ENCODE measurements at places on chromosomes 3 and 15.

DNA sequence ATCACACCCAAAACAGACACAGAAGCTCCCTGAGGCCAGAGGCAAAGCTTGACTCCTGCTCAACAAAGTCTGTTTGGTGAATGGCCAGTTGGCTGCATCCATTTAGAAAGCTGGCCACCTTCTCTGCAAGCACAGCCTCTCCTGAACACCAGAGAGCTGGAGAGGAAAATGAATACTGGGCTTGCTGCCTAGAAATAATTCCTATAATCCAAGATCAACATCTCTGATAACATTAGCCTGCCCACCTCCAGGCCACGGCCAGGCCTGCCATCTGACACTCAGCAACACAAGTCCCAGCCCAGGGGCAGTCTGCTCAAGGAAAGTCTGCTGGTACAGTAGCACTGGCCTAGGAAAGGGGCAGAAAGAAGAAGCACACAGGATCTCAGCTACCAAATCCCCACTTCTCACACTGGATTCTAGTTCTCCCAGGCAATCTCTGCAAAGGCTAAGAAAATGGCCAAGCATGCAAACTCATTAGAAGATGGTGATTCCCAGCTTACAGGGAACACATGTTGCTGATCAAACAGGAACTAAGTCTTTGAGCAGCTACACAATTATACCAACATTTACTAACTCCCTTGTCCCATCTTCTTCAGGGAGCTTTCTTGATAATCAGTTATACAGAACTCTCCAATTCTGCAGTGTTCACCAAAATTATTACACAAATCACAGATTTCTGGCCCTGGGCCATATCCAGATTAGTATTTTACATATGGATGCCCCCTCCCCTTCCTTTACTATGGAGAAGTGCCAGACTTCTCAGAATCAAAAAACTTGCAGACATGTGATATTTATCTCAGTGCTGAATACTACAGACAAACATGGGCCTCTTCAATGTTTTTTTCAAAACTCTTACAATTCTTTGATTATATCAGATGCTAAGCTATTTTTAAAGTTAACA is 9.9 kb downstream of the TBC1D2B start:
- no peak for DNase-seq

DNA sequence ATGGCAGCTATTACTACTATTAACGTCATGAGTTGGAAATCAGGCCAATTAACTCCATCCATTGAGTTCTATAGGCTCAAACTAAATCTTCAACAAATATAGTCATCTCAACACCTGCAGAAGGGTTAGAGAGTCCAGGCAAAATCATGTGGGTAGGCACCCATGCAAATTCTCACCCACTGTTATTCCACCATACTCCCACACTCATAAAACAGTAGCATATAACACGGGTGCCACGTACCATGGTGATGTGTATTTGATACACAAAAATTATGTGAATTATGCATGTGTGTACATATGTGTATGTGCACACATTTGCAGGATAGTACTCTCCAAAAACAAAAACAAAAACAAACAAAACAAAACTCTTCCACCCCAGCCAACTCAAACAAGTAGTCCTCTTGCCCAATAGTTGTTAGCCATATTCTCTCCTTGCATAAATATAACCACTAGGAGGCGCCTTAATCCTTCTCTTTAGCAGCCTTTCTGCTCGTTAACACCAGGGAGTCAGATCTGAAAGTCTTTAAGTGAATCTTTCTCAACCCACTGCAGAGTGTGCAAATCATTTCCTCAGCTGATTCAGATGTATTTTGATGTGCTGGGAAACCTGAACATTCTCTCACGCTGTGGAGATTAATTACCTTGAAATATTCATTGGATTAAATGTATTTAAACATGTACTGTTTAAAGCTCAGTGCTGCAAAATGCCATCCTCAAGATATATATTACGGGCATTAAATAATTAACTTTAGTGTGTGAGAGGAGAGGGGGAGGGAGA is 38.0 kb upstream of the COPB2 start:
- peak; percentile 85 for DNase-seq

DNA sequence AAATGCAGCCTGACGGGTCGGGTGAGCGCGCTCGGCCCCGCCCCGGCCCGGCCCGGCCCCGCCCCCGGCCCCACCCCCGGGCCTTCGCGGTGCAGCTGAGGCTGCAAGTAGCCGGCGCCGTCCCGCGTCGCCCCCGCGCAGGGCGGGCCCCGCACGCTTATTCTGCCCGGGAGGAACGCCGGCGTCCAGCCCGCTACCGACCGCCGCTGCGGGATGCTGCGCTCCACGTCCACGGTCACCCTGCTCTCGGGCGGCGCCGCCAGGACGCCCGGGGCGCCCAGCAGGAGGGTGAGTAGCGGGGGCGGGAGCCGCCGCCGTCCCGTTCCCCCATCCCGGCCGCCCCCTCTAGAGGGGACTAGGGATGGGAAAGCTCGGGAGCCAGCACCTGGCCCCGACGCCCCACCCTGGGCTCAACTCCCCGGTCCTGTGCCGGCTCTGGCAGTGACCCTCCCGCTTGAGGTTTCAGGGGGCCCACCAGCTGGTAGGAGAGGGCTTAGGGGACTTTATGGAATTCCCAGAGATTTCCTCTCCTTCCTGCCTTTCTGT is at the start of gene MYZAP:
Gene MYZAP, plus strand, starts transcription at position 83 of the 546 bp plus-strand sequence. Its CDS starts 131 bp downstream, at position 214.
- DNase-seq, result peak; percentile 19

- DNase-seq, result no peak
These were observed 112.9 kb downstream of the CNTN4 start for GRCh38 chr3:2211568-2211967.

- DNase-seq, result peak; percentile 37
These were observed 120.6 kb downstream of the PPM1L start for GRCh38 chr3:160876643-160877042.

DNA sequence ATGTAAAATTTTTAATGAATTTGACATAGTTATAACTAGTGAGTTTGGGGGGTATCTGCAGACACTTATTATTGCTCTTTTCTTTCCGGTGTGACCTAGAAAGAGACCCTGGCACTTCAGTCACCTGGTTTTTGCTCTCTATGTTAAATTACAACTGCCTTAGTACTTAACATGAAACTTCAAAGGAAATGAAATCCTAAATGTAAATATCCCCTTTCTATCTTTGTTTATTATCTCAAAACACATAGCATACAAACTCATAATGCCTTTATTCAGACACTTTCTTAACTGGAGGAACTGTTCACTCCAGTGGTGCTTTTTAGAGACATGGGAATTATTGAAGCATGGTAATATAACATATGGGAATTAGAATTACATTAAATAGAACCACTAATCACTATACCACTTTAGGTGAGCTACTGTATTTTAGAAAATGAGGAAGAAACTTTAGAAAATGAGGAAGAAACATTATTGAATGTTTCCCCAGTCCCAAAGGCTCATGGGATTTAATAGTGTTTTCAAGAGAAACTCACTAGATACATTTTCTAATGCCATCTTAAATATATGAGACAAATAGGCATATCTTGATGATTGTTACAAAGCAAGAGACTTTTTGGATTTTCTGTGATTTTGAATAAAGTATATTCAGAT is 119.5 kb upstream of the MLF1 start:
- no peak for DNase-seq

- peak; percentile 94 for DNase-seq
These were observed at the start of gene EID1 for GRCh38 chr15:48877630-48878595. EID1 (plus strand) TSS chr15:48878134; CDS start chr15:48878177, 43 bp downstream.

- no peak for DNase-seq
These were observed 202.8 kb upstream of the BCL6 start for GRCh38 chr3:187947927-187948682.

- DNase-seq, result no peak
These were observed 384.4 kb upstream of the C2CD4B start for GRCh38 chr15:62549345-62549970.

DNA sequence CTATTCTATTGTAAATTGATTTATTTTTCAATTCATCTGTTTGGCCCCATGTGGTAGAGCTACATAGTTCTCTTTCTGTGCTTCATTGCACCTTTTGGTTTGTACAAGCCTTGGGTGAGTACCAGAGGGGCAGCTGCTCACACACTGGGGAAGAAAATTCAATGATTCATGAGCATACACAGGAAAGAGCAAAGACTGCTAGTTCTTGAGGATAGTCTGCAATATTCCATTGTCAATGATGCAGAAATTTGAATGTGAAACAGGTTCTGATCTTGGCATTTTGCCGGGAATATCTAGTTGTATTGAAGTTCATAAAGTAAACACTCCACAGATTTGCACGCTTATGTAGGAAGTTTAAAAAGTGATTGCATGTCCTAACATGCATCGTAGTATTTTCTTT is 304.6 kb downstream of the NAALADL2 start:
- DNase-seq, result no peak

DNA sequence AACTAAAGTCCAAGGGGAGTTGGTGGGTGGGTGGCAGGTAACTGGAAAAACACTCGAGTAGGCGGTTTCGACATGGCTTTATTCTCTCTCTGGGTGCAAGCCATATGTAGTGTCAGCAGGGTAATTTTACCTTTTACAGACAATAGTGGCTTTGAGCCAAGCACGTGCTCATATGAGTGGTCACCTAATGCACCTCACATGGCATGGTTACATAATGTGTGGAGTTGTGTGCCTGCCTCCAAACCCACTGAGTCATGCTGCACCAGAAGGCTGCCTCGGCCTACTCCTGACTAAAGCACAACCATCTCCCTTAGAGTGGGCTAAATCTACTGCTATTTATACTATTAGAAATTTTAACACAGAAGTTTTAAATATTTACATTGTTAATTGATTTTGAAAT is 16.5 kb downstream of the CCRL2 start:
- DNase-seq, result no peak

GRCh38 chr3:175316799-175317198 is 457.7 kb downstream of the NAALADL2 start:
- no peak for DNase-seq

GRCh38 chr3:42670670-42671069 is 14.7 kb upstream of the KLHL40 start:
- no peak for DNase-seq

- DNase-seq, result no peak
These were observed 47.0 kb upstream of the ACKR4 start for GRCh38 chr3:132549890-132550578.

- DNase-seq, result peak; percentile 59
These were observed 252.7 kb downstream of the ROBO1 start for GRCh38 chr3:79515072-79515471.

DNA sequence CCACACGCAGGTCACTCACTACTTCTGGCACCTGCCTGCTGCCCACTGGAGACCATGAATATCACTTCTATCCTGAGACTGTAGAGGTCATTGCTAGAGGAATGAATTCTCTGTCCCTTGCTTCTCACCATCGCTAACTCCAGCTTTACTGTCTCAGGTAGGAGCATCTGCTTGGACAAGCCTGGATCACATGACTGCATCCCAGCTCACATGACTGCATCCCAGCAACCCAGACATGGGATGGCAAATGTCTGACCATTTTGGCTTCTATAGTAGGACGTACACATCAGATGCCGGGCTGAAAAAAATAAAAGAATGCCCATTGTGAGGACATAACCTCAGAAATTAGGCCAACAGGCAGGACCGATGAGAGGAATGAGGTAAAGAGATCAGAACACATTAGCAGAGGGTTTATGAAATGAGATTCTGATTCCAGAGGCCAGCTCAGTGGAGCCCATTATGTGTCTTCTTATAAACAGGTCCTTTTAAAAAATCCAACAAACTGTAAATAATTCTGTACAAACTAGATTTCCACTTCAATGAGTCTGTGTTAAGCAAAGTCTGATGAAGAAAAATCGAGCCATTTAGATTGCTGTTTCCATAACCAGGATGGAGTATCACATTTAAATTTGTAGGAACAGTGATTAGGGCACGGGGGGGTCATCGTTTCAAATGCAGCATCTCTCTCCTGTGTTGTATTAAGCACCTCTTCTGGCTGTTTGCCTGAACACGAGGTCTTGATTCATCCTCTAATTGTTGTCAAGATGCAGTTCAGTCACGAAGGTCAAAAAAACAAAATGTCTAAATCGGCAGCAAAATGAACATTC is 126.7 kb downstream of the MTHFS start:
- no peak for DNase-seq

- DNase-seq, result no peak
These were observed 52.8 kb downstream of the DHX30 start for GRCh38 chr3:47855461-47856383.

DNA sequence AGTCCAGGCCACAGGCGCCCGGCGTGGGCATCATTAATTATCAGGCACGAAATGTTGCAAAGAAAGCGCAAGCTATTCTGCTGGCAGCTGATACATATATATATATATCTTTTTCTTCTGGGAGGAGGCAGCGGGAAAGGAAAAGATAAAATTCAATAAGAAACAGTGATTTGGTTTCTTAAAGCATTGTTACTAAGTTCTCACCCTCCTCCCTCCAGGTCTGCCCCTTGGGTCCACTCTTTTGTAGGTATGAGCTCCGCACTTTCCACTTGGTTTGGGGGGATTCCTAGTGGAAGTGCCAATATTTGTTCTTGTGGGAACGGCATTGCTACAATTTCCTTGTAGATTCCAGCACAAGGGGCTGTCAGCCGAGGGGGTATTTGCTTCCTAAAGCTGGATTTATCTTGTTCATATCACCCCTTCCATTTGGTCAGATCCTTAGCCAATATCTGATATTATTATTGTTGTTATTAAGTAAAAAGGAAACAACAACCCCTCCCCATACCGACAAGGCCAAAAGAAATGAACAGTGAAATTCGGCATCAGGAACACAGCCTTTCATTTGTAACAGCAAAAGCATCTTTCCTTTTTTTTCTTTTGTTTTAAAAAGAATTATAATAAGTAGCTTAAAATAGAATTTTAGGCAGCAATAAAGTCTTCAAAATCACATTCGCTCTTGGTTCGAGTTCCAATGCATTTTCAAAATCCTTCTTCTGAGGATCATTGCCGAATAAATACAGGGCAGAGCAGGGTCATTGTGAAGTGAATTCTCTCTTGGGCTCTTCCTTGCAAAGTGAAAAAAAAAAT is 15.6 kb downstream of the ZIC1 start:
- no peak for DNase-seq

DNA sequence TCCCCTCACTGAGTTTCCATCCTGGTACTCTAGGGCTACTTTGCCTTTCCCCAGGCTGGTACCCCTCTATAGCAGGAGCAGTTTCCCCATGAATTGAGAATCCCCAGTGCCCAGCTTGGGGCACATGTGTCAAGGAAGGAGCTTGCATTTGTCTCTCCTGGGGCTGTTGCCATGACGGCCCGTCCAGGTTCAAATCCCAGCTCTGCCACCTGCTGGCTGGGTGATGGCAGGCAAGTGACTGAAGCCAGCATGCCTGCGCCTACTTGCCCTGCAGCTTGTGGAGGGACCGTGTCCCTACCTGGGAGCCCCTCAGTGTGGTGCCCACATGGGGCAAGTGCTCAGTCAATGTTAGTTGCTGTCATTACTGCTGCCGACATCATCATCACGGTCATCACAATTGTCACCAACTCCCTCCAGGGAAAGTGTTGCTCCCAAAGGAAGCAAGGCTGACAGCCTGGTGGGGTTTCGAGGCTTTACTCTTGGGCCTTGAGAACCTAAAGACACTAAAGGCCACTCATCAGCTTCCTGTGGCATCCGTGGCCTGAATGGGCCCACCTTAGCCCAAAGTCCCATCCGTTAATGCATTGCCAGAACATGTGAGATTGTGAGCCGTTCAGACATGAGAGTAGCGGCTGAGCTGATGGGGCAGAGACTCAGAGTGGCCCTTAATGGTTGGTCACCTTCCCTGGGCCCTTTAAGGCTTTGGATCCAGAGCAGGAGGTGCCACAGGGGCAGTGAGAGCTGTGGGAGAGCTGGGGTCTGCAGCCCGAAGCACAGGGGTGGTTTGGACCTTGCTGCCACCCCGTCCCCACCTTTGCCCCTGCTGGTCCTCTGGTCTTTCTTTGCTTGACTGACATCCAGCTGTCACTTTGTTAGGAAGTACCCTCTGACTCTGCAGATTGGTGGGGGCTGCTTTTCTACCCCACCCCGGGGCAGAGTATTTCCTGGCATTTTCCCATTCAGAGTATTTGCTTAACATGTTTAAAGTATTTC is 144.4 kb downstream of the DNAJB8 start:
- peak; percentile 24 for DNase-seq
